ENCODE measurements at places on chromosomes 2 and 18.

DNA sequence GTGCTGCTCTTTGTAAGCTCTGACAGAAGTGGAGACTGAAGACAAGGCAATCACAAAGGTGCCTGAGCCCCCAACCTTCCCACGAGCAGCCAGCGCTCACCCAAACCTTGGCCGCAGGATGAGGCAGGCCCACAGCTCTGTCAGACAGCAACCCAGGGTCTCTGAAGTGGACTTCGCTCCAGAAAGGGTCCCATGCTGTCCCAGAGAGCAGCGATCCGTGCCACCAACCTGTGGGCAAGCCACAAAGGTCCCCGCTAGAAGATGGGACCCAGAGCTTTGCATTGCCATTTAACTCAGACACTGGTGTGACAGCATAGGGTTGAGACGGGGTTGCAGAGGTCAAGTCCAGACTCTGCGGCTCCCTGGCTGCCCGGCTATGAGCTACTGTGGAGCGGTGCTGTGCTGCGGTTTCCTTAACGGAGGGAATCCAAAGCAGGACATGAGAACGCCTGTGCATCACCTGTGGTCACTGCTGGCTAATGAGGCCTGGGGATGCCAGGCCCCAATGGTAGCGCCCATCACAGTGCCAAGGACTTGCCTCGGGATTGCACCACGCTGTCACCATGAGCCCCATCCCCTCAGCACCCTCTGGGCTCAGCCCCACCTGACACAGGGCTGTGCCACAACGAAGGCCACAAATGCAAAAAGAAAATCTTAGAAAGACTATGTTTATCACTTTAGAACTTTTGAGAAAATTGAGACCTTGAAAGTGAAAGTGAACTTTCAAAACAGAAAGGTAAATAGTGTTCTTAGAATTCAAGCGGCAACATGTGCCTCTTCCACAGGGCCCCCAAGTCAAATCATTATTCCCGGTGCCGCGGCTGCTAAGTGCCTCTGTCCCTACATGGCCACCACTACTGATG is 103.4 kb downstream of the HDAC4 start:
- H3K36me3 ChIP-seq = no peaks in the 10 kb centered on the region
- no peak for DNase-seq
- no peaks in the 10 kb centered on the region for H3K27me3 ChIP-seq
- H3K4me3 ChIP-seq = no peak overlapping the region
- peaks cover 98% of the 10 kb centered on the region for H3K4me1 ChIP-seq
- peak overlapping the region; percentile 30 for H3K27ac ChIP-seq

DNA sequence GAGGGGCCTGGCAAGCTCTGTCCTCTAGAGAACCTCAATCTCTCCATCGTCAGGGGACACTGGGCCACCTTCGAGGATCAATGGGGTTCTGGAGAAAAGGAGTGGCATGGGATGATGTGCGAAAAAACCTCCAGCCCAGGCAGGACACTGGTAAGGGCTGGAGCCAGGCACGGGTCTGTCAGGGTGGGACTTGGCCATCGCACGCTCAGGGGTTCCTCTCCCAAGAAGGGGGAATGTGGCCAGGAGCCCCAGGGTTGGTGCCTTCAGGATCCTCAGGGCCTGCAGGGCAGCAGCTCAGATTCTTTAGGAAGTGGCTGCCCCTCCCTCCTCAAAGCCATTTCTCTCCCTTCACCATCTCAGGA is 46.8 kb upstream of the PLB1 start:
- H3K27me3 ChIP-seq = no peaks in the 10 kb centered on the region
- no peaks in the 10 kb centered on the region for H3K36me3 ChIP-seq
- no peak for DNase-seq
- no peak overlapping the region for H3K4me3 ChIP-seq

DNA sequence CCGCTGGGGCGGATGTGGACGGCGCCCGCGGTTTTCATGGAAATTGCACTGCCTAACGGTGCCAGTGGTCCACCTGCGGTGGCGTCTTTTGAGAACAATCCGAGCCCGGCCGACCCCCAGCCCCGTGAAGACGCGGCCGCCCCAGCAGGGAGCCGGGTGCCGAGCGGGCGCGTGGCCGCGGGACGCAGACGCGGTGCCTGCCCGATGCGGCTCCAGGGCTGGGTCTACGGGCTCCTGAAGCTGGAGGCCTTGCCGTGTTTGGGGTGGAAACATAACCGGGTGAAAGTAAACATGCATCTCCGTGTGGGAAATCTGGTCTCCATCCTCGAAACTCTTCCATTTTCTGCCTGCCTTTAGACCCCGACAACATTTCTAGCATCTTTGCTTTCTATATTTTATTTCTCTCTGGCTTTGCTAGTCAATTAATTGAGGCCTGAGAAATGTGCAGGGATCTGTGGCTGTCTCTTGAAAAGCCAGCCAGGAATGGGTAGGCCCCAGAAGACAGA is 572 bp downstream of the INPP4A start:
- peak overlapping the region; percentile 72 for H3K4me3 ChIP-seq
- H3K4me1 ChIP-seq = peaks cover 17% of the 10 kb centered on the region
- no peaks in the 10 kb centered on the region for H3K36me3 ChIP-seq
- H3K27me3 ChIP-seq = no peaks in the 10 kb centered on the region
- H3K27ac ChIP-seq = peak overlapping the region; percentile 87

DNA sequence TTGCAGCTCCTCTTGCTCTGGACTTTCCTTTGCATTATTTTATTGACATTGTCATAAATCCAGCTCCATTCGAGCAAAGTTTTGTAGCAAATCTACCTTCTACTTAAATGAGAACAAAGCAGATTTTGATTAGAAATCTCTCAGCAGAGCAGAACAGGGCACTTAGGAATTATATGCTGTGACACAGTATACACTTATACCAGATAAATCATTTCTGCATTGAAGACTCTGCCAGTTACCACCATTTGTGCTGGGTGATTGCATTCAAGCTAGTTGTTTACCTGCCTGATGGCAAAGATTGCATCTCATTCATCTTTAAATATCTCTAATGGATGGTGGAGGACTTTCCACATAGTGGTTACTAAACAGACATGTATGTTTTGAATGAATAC is 441.7 kb upstream of the HNMT start:
- DNase-seq = no peak
- no peak overlapping the region for H3K4me3 ChIP-seq
- H3K27me3 ChIP-seq = no peaks in the 10 kb centered on the region
- no peaks in the 10 kb centered on the region for H3K4me1 ChIP-seq
- no peak overlapping the region for H3K27ac ChIP-seq

DNA sequence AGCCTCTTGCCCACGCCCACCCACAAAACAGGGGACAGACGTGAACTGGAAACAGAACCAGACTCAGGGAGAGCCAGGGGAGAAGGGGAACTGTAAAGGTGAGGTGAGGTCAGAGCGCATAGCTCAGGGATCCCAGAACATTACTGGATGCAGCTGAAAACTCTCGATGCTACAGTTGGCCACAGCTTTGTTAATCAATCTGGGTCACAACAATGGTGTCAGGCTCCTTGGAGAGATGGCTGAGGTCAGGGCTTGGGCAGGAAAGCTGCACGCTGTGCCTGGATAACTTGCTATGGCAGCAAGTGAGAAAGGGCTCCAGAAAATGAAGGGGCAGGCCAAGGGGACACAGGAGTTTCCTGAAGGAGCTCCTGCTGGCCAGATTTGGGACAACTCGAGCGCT is 263.3 kb downstream of the TFCP2L1 start:
- no peak overlapping the region for H3K4me3 ChIP-seq
- no peak overlapping the region for H3K27ac ChIP-seq
- no peaks in the 10 kb centered on the region for H3K27me3 ChIP-seq
- DNase-seq = no peak
- peaks cover 10% of the 10 kb centered on the region for H3K4me1 ChIP-seq

GRCh38 chr2:189096769-189097447 is 82.7 kb downstream of the COL5A2 start:
- H3K27me3 ChIP-seq = no peaks in the 10 kb centered on the region
- no peak overlapping the region for H3K27ac ChIP-seq
- DNase-seq = no peak
- H3K36me3 ChIP-seq = no peaks in the 10 kb centered on the region
- no peak overlapping the region for H3K4me3 ChIP-seq

- no peaks in the 10 kb centered on the region for H3K4me1 ChIP-seq
- no peak for DNase-seq
- H3K27ac ChIP-seq = no peak overlapping the region
- H3K27me3 ChIP-seq = peaks cover 8% of the 10 kb centered on the region
Observed at GRCh38 chr2:229627728-229628127, 86.6 kb downstream of the DNER start.

DNA sequence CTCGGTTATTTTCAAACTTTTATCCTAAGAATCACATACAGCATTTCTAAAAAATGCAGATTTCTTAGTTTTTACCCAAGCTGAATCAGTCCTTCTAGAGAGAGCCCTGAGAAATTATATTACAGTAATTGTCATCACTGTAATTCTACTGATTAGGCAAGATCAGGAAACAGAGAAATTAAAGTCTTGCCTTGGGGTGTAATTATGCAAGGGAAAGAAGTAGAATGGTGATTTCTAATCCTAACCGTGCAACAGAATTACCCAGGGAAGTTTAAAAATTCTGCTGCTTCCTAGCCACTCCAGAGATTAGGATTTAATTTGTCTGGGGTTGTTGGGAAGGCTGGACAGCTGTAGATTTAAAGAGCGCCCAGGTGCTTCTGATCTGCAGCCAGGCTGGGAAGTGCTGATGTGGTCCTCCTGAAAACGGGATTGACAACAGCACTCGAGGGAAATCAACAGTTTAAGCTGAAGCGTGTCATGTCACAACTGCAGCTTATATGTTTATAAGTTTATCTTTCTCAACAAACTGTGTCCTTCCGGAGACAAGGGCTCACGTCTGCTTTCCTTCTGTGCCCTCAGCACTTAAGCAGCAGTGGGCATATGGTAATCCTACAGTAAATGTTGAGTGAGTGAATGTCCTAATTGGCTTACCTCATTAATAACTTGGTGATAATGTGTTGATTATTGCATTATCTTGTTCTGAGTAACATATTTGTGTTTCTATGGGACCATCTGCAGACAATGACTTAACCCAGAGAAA is 671.9 kb upstream of the SOX11 start:
- H3K4me3 ChIP-seq = no peak overlapping the region
- no peaks in the 10 kb centered on the region for H3K27me3 ChIP-seq
- H3K36me3 ChIP-seq = no peaks in the 10 kb centered on the region
- DNase-seq = no peak
- H3K27ac ChIP-seq = no peak overlapping the region

DNA sequence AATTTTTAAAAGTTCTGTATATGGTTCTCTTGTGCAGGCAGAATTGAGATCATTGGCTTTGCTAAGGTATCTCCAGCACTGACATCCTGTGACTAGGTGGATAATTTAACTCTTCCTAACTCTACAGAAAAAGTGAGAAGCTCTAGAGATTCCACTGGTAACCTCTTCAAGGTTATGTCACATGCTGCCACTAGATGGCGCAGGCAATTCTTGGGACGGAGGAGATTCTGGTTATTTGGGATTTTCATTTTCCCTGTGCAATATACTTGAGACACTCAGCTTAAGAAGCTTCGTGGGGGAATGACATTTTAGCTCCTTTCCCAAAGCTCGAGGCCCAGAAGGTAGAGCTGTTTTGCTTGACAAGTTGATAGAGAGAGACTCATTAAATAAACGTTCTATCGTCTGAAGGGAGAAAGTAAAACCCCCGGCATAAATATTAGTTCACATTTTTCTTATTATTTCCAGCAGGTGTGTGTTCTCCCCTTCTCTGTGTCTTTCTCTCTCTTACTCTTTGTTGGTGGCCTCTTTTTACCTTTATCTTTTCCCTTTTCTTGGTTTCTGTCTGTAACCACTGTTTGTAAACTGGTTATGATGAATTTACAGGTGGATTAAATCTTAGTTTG is 26.6 kb upstream of the LANCL1 start:
- no peaks in the 10 kb centered on the region for H3K36me3 ChIP-seq
- DNase-seq = peak; percentile 75
- H3K4me3 ChIP-seq = peak overlapping the region; percentile 41
- H3K27me3 ChIP-seq = no peaks in the 10 kb centered on the region
- H3K27ac ChIP-seq = no peak overlapping the region
- H3K4me1 ChIP-seq = peaks cover 4% of the 10 kb centered on the region

DNA sequence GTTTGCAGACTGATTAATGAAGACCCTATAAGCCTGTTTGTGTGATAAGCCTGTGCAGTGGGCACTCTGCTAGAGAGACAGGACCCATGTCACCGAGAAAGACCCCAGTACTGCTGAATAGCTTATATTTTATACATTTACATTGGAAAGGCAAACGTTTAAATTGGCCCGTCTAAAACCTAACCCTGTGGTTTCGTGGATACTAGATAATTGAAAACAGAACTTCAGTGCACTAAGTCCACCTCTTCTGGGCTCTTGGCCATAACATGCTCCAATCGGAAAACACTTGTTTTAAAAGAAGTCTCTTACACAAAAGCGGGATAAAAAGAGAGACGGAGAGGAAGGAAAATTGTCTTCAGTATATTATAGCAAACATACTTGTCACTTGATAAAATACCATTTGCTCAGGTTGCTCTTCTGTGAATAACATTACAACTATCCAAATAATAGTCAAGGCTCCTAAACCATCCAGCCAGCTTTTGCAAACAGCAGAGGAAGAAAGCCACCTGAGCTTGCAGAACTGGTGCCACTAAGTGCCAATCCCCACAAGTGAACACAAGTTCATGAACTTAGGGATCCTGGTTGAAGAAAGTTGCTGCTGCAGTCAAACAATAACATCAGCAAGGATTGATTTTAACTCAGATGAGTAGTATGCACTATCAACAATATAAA is 218.4 kb upstream of the FN1 start:
- H3K4me3 ChIP-seq = no peak overlapping the region
- H3K36me3 ChIP-seq = no peaks in the 10 kb centered on the region
- H3K27ac ChIP-seq = no peak overlapping the region
- no peaks in the 10 kb centered on the region for H3K27me3 ChIP-seq
- DNase-seq = peak; percentile 68
- peaks cover 12% of the 10 kb centered on the region for H3K4me1 ChIP-seq

GRCh38 chr18:55419132-55419946 is 168.7 kb downstream of the TCF4 start:
- peak overlapping the region; percentile 56 for H3K27ac ChIP-seq
- no peak overlapping the region for H3K4me3 ChIP-seq
- DNase-seq = peak; percentile 51
- no peaks in the 10 kb centered on the region for H3K4me1 ChIP-seq
- H3K36me3 ChIP-seq = no peaks in the 10 kb centered on the region

DNA sequence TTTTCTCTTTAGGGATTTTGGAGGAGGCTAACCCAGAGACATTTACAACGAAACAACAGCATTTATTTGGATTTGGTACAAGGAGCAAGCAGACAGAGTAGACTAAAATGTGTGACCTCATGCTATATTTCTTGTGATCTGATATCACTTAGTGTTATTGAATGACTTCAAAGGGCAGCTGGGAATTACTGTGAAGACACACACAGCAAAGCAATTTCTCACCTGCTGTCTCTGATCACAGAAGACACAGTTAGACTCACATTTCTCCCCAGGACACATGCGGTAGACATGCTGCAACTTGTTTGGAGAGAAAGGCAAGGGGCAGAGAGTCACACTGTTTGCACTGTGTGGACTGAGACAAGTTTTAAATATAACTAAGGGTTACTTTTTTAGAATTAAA is 67.5 kb downstream of the LTBP1 start:
- H3K27me3 ChIP-seq = no peaks in the 10 kb centered on the region
- no peak for DNase-seq
- peaks cover 17% of the 10 kb centered on the region for H3K4me1 ChIP-seq
